Mucosa of descending colon (tissue), 3 donors: ENCODE measurements at places on chromosomes 5 and 9.

DNA sequence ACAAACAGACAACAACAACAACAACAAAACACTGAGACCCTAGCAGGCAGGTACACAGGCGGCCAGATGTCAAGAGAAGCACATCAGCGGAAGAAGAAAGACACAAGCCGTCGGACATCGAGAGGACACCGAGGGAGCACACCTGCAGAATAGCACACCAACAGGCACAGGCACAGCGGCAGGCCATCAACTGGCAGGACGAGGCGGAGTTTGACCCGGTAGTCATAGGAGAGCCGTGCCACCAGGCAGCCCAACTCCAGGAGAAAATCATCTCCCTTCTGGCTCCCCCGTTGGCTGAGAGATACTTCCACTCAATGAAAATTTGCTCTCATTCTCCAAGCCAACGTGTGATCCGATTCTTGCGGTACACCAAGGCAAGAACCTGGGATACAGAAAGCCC lies 352.1 kb upstream of the IZUMO3 start:
- no peak for DNase-seq

DNA sequence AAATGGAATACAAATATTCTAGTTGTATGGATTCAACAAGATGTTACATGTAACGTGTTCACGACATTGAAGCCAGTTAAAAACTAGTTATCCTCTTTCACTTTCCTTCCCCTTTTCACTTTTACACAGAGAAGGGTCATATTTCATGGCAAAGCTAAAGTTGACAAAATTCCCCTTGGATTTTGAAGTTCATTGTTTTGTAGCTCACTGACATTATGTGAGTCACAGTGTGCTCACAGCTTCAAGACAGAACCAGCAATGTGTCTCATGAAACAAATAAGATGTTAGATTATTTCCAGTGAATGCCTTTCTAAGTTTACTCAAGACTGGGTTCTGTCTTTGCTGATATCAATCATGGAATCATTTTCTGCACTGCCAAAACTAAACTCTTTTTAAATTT lies 535.5 kb upstream of the GRIN3A start:
- DNase-seq: no peak

DNA sequence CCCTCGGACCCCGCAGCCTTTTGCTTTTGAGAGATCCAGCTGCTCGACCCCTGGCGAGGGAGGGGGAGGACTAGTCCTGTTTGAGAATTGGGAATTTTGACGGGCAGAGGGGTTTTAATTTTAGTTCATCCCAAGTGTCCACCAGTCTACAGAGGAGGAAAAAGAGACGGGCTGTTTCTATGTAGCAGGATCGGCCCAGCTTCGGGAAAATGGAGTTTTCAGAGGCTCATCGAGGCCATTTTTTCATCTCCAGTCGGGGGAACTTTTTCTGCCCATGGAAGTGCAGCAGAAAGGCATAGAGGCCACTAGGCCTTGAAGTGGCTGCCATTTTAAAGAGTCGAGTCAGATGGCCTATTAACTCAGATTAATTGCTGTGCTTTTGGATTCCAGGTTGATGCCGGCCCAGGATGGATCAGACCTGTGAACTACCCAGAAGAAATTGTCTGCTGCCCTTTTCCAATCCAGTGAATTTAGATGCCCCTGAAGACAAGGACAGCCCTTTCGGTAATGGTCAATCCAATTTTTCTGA lies 1.2 kb downstream of the NSD1 start:
- no peak for DNase-seq

- DNase-seq: no peak
Measured at GRCh38 chr9:85332487-85332886, 409.3 kb downstream of the AGTPBP1 start.

- no peak for DNase-seq
Measured at GRCh38 chr5:10789021-10789420, 28.0 kb upstream of the DAP start.

GRCh38 chr5:97182571-97183099 lies 412 bp downstream of the RIOK2 start:
- no peak for DNase-seq

DNA sequence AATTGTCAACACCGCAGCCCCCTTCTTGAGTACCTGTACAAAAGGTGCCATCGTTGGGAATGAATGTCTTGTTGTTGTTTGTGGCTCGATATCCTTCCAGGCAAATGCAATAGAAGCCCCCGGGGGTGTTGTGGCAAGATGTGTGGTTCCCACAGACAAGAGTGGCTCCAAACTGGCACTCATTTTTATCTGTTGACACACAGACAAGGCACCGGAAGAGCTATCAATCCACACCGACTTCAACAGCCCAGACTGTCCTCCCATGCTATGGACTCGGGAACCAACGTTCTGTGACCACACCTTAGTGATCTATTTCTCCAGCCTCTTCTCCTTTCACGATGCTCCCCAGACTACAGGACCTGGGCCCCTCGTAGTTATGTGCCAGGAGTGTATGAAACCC lies 25.9 kb downstream of the SUSD1 start:
- no peak for DNase-seq

DNA sequence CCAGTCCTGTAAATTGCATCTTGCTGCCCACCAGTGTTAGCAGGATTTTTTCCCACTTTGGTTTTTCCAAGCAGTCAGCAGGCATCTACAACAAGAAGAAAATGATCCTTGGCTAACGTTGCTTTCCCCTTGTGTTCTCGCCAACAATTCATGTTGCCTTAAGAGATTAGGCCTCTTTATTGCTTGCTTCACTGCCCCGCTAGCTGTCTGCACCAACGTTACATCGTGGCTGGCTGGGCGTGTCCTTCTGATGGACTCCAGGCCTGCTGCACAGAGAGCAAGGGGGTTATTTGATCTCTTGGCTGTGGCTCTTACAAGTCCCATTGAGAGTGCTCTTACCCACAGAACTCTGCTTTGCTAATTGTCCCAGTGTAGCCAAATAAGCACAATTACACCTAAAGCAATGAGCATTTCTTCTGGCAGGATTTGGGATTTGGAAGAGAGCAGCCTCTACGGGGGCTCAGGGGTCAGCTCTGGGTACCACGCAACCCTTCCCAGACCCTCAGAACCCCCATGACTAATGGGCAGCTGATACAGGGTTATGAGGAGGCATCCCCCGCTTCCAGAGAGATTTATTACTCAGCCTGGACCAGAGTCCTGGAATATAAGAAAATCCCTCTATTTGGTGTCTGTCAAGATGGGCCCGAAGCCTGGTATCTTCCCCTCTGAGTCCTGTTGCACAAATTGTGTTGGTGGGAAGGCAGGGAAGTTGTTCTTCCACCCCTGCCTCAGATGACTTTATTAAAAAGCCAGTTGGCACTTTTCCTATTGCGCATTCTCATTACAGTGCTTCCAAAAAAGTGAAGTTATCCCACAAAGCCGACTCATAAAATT lies 17.6 kb downstream of the DCANP1 start:
- DNase-seq: no peak

DNA sequence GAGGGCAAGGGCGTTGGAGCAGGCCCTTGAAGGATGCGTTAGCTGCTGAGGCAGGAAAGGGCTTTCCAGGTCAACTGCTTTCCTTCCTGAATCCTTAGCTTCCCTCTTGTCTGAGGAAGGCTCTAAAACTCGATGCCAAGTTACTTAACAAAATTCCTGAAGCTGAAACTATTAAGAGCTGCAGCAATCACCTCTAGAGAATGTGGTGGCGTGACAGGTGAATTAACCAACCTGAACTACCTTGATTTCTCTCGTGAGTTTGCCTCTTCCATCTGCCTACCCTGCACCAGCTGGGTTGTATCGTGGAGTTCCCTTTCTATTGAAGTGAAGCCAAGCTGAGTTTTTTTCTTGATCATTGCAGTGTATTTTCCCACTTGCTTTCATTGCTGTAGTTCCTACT lies 96.1 kb downstream of the PDE8B start:
- no peak for DNase-seq

DNA sequence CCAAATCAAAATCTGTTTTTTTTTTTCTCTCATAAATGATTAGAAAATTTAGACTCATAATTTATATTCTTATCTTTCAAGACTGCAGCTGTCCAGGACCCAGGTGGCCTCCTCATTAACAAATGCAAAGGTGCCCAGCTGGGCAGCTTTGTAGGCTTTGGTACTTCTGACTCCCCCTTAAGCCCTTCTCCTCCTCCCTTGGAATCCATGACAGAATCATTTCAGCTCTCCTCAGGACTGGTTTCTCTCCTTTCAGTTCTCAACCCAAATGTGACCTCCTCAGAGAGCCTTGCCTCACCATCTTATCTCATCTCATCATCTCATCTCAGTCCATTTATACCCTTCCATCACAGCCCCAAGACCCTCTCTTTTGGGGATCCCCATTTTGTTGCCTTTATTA lies 221.7 kb downstream of the KIAA0825 start:
- DNase-seq: no peak

- no peak for DNase-seq
Measured at GRCh38 chr9:35951736-35952135, 6.2 kb downstream of the OR2S2 start.

GRCh38 chr5:176809544-176810080 lies 747 bp upstream of the UNC5A start:
- no peak for DNase-seq

DNA sequence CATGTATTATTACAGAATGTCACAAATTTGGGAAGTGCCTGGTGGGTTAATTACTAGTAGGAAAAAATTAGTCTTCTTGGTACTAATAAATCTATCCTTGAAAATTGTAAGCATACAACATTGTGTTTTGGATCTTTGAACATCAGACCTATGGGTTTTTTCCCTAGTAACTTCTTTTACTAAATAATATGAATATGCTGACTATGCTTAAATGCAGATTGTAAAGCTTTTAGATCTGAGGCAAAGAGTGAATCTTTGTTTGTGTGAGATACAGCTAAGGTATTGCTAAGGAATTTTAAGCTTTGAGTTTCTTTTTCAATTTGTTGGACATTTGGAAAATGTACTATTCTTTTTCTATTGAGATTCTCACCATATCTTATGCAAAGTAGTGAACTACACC lies 390.6 kb upstream of the CCNH start:
- no peak for DNase-seq

DNA sequence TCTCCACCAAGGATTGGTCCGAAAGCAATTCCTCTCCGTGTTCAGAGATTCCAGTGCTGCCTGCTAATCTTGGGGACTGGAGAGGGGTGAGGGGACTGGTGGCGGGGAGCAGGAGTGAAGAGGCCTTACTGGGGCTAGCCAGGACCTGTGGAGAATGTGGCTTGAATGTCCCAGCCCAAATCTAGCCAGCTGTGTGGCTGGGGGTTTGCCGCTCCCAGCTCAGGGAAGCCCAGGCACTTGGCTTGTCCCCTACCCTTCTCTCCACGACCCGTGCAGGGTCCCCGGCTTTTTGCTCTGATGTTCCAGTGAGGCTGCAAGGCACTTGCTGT lies 2.4 kb downstream of the N4BP3 start:
- DNase-seq: no peak

DNA sequence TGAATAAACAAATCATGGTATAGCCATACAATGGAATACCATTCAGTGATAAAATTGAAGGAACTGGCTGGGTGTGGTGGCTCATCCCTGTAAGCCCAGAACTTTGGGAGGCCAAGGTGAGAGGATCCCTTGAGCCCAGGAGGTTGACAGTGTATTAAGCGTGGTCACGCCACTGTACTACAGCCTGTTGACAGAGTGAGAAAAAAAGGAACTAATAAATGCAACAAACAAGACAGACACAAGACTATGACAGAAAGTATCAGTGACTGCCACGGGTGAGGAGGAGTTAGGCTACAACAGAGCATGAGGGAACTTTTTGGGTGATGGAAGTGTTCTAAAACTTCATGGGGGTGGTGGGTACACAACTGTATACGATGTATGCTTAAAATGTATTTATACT lies 2.2 kb downstream of the FNIP1 start:
- no peak for DNase-seq
